ENCODE measurements at places on chromosomes 5 and 9. TPM values are rescaled to one million over a fixed set of nuclear protein-coding genes. Genes with fewer than 3 reads are reported as not detected.

CD74 gene
- not detected for total RNA-seq

CNOT8 gene
- 38.8 TPM for total RNA-seq

TMEM203 gene
- total RNA-seq, result 45.1 TPM

CDC20B gene
- 0.14 TPM for total RNA-seq

RNF180 gene
- total RNA-seq, result 0.60 TPM

FRRS1L gene
- total RNA-seq, result 0.15 TPM

TMEM174 gene
- not detected for total RNA-seq

SLC23A1 gene
- 1.5 TPM for total RNA-seq

ELL2 gene
- 12.3 TPM for total RNA-seq

SHC3 gene
- 0.38 TPM for total RNA-seq

WDR31 gene
- total RNA-seq, result 1.4 TPM

PCDHA4 gene
- total RNA-seq, result 1.8 TPM

GNG10 gene
- total RNA-seq, result 72.1 TPM
